ENCODE measurements at places on chromosomes 12 and 14.

DNA sequence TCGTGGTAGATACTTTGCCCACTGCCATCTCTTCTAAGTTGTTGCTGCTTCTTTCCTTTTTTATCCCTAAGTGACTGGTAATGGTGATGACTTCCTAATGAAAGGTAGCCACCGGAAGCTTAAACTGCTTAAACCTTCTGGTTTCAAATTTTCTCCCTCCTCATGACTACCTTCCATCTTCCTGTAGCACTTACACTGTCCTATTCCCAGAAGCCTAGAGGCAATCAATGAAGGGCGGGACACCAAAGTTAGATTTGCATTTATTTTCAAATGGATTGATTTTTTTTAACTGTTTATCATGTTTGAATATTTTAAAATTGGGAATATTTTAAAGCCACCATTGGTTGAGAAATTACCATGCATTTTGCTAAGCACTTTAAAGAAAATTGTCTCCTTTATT is 64.7 kb downstream of the MSRB3 start:
- DNase-seq, result no peak

GRCh38 chr12:90281154-90281868 is 572.7 kb upstream of the ATP2B1 start:
- DNase-seq, result no peak

DNA sequence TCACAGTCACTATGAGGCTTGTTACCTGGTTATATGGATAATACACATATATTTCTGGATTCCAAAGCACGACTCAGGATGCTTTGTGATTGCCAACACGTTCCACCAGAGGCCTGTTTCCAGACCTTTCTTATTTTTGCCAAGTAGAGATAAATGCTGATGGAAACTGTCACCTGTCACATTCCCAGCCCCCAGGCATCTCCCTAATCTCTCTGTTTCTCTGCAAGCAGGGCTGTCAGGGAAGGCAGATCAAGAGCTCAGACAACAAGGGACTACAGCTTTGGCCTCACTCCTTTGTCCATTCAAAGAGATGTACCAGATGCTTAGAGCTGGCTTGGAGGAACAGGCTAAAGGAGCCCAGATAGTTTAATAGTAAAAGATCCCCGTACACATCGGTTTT is 21.8 kb upstream of the DDHD1 start:
- DNase-seq, result no peak

DNA sequence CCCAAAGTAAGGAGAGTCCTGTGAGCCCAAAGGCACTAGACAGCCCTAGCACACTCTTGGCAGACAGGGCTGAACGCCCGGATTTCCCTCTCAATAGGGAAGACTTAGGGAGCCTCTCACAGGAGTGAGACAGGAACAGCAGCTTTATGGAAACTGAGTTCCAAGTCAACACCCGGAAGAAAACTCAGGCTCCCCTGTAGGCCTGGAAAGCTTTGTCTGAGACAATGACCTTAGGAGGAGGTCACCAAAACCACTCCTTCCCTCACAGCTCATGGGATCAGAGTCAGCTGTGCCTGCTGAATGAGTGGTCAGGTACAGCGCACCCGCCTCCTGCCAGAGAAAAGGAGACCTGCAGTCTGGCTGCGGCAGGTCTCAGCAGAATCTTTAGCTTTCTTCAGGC is 229.5 kb downstream of the CACNA1C start:
- DNase-seq, result no peak

DNA sequence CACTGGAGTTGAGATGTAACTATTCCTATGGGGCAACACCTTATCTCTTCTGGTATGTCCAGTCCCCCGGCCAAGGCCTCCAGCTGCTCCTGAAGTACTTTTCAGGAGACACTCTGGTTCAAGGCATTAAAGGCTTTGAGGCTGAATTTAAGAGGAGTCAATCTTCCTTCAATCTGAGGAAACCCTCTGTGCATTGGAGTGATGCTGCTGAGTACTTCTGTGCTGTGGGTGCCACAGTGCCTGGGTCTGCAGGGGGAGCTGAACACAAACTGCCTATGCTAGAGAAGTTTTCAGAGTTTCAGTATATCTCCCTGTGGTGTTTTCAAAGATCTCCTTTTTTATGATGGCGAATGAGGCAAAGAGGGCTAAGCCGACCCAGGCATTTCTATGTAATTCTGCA is 179.2 kb upstream of the OR4E1 start:
- DNase-seq, result no peak

DNA sequence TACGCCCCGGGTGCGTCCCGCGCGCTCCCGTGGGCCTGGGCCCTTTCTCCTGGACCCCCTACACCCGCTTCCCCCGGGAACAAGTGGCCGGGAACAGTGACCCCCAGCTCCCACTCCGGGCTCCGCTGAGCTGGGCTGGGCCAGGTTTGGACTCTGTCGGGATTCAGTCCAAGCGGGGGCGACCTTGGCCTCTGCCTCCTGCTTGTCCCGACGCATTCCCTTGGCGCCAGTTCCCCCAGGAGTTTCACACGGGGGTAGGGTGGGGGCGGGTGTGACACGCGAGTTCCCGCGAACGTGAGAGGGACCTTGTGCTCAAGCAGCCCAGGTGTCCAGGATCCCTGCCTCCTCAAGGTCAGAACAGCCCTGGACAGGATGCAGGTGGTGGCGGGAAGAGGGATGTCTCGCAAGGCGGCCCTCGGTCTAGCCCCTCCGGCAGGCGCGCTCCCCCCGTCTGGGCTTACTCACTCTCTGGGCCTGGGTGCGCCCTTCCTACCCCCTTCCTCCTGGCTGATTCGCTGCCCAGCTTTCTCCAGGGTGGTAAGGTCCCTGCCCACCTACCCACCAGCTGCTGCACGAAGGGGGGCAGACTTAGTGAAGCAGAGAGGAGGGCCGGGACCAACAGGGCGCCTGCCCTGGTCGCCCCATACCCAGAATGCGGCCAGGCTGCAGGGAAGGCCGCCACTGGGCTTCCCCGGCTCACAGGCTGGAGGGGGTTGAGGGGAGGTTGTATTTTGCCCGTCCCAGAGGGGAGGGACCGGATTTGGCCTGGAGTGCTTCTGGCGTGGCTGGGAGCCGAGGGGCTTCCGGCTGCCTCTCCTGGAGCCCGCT is 862 bp downstream of the CRIP2 start:
- DNase-seq, result no peak

GRCh38 chr12:77003246-77003645 is 62.1 kb downstream of the E2F7 start:
- DNase-seq, result no peak

- no peak for DNase-seq
These were observed 448.3 kb downstream of the PCNX1 start for GRCh38 chr14:71355324-71356201.

- peak; percentile 27 for DNase-seq
These were observed 97.2 kb upstream of the TMEM260 start for GRCh38 chr14:56482310-56482911.

DNA sequence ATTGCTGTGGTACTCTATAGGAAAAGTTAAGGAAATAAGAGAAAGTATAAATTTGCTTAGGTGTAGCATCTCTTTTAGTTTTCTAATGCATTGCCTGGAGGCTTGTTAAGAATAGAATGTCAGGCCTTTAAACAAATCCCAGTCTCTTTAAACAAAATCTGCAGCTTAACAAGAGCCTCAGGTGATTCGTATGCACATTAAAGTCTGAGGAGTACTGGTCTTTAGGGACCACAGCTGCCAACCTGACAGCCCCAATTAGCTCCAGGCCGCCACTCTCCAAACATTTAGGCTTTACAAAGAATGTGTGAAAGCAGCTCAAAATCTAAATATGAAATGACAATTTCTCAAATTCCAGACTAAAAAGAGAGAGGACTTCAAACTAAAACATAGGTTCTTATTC is 35.7 kb downstream of the PAWR start:
- DNase-seq, result no peak

GRCh38 chr12:29730481-29730880 is 53.3 kb downstream of the TMTC1 start:
- no peak for DNase-seq

DNA sequence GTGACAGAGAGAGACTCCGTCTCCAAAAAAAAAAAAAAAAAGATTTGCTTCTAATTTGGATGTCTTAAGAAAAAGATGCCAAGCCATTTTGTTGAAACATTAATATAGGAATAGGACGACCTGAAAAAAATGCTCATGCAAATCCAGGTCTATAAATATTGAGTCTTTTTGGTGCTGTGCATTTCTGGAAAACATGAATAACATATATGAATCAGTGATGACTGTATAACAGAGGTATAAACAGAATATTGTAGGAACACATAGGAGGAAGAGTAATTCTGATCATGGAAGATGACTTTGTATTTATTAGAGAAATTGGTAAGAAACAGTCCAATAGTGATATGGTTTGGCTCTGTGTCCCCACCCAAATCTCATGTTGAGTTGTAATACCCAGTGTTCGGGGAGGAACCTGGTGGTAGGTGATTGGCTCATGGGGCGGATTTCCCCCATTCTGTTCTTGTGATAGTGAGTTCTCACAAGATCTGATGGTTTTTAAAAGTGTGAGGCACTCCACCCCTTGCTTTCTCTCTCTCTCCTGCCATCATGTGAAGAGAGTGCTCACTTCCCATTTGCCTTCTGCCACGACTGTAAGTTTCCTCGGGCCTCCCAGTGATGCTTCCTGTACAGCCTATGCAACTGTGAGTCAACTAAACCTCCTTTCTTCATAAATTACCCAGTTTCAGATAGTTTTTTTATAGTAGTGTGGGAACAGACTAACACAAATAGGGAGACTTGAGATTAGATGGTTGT is 3.0 kb upstream of the SRSF5 start:
- no peak for DNase-seq

GRCh38 chr12:28014196-28014595 is 41.7 kb upstream of the PTHLH start:
- no peak for DNase-seq

GRCh38 chr14:104843442-104844305 is 21.4 kb upstream of the CEP170B start:
- DNase-seq, result no peak

GRCh38 chr12:33634544-33634943 is 194.9 kb upstream of the SYT10 start:
- DNase-seq, result no peak

DNA sequence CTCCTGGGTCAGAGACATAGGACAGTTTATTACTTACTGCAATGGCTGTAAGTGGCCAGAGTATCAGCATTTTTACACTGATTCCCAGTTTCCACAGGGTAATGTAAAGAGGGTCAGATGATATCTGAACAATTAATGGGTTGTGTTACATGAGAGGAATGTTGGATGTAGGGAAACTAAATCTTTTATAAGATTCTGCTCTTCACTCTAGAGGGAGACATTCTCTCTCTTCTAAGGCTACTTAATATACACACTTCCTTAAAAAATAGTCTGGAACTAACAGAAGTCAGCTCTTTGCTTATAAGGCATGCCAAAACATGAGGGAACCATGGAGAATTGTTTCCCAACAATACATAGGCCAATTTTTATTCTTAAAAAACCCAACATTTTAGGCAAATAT is 389.8 kb downstream of the ETNK1 start:
- DNase-seq, result no peak

DNA sequence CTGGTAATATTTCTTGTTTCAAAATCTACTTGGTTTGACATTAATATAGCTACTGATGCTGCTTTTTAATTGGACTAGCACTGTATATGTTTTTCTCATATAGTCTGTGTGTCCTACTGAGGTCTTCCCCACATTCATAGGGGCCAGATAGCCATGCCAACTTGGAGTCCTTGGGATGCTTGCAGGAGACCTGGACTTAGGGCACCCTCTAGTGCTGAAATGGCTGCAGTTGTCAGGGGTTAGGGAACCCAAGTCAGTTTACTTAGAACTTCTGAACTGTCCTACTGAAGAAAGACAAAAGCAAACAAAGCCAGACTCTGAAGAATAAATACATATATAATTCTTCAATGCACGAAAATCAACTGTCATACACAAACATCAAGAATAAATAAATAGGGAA is 279.9 kb upstream of the SYT1 start:
- no peak for DNase-seq

GRCh38 chr12:128353301-128353700 is 86.3 kb downstream of the TMEM132C start:
- no peak for DNase-seq

GRCh38 chr12:83954956-83955601 is 957.5 kb downstream of the SLC6A15 start:
- DNase-seq, result no peak

DNA sequence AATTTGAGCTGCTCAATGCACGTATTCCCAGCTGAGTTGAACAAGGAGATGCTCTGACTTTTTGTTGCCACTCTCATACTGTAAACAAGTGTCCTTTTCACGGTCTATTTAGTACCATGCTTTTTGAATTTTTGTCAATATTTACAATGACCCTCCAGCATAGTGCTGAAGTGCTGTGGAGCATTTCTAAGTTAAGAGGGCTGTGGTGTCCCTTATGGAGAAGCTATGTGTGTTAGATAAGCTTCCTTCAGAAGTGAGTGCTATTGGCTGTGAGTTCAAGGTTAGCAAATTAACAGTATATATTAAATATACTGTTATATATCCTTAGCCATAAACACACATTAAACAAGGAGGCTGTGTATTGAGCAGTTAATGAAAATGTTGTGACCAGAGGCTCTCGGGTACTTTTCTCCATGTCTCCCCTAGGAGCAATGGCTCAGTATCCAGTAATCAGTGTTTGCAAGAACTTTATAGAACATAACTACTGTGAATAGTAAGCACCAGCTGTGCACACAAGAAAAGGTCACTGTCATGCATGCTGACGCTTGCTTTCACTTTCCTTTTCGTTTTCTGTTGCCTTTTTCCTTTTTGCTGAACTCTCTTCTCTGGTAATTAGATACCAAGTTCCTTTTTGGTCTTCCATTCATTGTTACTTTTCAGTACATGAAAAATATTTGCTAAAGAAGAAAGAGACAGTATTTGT is 187.2 kb upstream of the NEDD1 start:
- peak; percentile 76 for DNase-seq

- no peak for DNase-seq
These were observed 88.2 kb downstream of the CHGA start for GRCh38 chr14:93011141-93011529.

DNA sequence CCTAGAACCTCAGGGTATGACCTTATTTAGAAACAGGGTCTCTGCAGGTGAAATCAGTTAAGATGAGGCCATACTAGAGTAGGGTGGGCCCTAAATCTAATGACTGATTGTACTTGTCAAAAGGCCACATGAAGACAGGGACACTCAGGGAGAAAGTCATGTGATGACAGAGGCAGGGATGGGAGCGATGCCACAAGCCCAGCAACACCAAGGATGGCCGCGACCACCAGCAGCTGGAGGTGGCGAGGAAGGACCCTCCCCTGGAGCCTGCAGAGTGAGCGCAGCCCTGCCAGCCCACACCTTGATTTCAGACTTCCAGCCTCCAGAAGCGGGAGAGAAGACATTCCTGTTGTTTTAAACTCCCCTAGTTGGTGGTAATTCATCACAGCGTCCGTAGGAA is 199.9 kb downstream of the PHETA1 start:
- no peak for DNase-seq

- no peak for DNase-seq
These were observed 96.8 kb downstream of the LGR5 start for GRCh38 chr12:71536279-71536938.

DNA sequence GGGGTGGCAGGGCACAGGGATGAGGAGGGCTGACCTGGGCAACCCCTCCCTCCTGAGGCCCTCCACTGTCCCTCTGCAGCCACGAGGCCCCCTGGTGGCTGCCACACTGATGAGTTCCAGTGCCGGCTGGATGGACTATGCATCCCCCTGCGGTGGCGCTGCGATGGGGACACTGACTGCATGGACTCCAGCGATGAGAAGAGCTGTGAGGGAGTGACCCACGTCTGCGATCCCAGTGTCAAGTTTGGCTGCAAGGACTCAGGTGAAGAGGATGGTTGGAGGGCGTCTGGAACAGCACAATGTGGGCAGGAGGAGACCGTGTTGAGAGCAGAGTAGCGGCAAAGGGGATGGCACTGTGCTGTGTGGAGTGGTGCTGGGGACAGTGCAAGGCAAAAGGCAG is 25.7 kb upstream of the LRP1-AS start:
- DNase-seq, result no peak

GRCh38 chr12:2768224-2768961 is 26.4 kb upstream of the FKBP4 start:
- no peak for DNase-seq
